ENCODE measurements at places on chromosomes 7 and 10.

DNA sequence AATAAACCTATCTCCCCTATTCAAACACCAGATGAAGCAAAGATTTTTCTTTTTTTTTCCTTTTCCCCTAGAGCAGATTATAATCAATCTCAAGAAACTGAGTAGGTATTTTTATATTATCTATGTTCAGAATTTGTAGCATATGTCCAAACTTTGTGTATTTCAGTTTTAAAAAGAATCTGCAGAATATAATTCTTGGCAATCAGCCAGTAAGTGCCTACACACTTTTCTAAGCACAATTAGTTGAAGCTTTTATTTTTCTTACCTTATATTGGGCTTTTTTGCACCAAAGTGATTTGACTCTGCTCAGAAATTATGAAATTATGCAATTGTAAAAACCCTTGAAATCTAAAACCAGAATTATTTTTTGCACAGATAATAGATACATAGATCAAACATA is 315.8 kb upstream of the PHF14 start:
- no peak for DNase-seq

DNA sequence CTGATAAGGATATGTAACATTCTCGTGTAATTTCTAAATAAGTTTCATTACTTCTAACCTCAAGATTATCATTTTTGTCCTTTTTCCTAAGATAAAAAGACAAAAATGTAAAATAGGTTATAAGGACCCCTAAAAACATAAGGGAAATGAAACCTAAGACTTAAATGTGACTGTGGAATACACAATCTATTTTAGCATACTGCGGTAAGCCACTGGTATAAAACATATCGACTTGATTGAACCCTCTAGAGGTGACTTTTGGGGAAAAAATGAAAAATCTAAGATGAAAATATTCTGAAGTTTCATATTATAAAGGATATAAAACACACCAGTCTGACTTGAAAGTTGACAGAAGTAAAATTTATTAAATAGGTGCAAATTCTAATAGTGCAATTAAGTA is 1.9 kb downstream of the NAMPT start:
- DNase-seq: no peak

DNA sequence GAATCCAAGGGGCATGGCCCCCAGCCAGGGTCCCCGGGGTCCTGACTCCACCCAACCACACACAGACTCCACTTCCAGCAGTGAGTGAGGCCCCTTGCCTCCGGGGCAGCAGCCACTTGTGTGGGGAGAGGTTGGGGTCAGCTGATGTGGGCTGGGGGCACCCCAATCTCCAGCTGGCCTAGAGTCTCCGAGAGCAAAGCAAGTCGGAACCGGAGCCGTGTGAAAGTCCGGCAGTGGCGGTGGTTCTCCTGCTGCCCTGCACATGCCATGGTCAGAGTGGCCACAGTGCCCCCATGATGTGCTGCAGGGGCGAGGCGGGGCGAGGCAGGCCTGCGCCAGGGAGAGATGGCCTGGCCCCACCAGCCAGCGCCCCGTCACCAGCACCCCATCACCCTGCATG is 74.6 kb downstream of the PDGFA start:
- no peak for DNase-seq

GRCh38 chr10:75512203-75512933 is 80.9 kb downstream of the LRMDA start:
- DNase-seq: no peak

DNA sequence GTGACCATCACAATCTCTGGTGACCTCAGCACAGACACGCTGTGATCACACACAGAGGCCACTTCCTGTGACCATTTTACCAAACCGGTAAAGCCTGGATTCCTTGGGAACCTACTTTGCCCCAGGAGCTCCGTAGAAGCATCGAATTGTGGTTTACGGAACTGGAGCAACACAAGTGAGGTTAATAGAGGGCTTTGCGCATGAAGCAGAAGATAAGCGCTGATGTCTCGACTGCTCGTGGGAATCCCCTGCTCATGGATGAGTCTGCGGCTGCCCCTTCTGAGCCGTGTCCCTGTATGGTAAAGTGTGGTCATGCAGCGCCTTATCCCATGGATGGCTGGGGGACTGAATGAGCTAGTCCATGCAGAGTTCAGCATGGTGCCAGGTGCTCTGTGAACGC is 53.6 kb downstream of the VIPR2 start:
- DNase-seq: peak; percentile 64

DNA sequence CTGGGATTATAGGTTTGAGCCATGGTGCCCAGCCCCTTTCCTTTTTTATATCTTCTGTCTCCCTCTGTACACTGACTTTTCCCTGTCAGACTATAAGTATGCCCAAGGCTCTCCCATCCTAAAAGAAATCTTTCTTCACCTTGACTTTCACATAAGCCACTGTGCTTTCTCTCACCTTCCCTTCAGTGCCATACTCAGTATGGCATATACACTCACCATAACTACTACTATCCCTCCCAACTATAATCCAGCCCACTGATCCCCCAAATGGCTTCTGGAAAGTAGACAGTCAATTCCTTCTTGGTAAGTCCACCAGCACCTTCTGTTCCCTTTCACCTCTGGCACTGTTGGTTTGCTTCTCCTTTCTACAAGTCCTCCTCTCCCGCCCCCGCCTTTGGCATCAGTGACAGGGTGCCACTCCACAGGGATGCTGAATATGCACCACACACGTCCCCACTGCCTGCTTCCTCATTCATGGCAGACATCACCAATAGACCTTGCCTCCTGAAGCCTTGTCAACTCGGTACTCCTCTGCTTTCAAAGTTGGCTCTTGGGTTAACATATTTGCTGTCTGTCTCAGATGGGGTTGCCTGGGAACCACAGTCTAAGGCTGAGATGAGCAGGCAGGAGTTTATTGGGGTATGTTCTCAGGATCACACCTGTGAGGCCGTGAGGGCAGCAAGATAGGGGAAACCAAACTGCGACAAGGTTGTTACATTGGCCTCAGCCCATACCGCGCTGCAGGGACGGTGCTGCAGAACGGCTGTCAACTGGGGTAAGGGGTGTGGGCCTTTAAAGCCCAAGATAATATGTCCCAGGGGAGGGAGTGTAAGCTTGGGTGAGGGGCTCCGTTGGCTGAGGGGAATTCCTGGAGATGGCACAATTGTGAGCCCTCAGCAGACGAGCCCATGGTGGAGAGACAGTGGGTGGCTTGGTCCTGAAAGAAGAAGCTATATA is 7.2 kb upstream of the PSAP start:
- DNase-seq: no peak

- DNase-seq: no peak
Measured at GRCh38 chr7:13933091-13933490, 56.4 kb downstream of the ETV1 start.

GRCh38 chr7:55969391-55969790 is 5.0 kb downstream of the NIPSNAP2 start:
- no peak for DNase-seq

DNA sequence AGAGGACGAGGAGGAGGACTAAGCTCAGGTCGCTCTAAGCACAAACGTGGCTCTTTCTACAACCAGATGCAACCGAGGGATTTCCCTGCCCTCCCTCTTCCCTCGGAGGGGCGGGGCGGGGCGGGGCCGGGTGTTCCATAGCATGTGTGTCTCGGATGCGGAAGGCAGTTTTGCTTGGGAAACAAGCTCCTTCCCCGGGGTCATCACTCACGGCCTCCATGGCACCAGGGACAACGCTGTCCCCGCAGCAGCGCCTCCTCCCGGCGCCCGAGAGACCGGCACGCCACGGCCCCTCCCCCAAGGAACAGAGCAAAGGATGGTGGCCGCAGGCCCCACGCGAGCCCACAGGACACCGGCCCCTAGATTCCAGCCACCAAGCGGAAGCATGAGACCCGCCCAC is 110.5 kb downstream of the PAXIP1 start:
- no peak for DNase-seq

GRCh38 chr10:89064748-89065147 is 74.2 kb downstream of the FAS start:
- no peak for DNase-seq

GRCh38 chr7:66642932-66643331 is 14.3 kb downstream of the KCTD7 start:
- DNase-seq: no peak

DNA sequence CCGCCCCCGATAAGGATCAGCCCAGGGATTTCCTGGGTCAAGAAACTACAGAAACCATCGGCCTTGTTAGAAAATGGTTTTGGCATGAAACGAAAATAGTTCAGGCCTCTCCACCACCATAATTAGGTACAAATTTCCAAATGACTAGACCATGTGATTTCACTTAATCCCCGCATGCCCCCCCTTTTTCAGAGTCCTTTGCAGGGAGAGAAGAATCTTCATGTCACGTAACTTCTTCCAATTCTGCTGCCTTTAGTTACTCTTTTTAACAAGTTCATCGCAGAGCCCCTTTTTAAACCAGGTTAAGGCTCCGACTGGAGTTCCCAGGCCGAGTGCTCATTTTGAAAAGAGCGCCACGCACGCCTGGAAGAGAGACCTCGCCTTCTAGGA is 3.4 kb downstream of the PDGFA start:
- no peak for DNase-seq

GRCh38 chr7:99623702-99624447 is 7.1 kb downstream of the ZSCAN25 start:
- peak; percentile 66 for DNase-seq

- no peak for DNase-seq
Measured at GRCh38 chr7:29413626-29414136, 150.0 kb upstream of the PRR15 start.

DNA sequence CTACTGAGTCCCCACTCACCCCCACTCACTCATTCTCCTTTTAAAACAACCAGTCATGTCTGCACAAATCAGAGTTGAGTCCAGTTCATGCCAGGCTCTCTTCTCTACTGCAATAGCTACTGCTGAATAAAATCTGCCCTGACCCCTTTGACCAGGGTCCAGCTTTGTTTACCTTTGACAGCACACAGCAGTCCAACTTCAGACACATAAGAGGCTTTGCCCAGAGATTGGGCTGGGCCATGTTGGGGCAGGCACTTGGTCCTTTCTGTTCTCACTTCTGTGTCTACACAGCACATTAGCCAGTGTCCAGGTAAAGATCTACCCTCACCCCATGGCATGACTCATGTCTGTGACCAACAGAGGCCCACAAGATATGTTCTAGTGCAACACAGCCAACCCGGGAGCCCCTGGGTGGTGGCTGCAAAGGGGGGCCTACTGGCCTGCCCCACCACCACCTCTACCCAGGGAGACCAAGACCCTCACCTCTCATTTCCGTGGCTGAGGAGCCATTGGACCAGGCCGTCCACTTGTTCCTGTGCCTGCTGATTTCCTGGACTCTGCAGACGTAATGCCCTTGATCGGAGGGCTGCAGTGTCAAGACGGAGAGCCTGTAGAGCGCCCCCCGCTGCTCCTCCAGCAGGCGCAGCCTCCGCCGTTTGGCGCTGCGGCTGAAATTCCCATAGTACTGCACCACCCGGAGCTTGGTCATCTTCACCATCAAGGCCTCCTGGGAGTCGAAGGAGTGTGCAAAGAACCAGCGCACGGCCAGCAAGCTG is 8.0 kb downstream of the VSTM4 start:
- DNase-seq: no peak

DNA sequence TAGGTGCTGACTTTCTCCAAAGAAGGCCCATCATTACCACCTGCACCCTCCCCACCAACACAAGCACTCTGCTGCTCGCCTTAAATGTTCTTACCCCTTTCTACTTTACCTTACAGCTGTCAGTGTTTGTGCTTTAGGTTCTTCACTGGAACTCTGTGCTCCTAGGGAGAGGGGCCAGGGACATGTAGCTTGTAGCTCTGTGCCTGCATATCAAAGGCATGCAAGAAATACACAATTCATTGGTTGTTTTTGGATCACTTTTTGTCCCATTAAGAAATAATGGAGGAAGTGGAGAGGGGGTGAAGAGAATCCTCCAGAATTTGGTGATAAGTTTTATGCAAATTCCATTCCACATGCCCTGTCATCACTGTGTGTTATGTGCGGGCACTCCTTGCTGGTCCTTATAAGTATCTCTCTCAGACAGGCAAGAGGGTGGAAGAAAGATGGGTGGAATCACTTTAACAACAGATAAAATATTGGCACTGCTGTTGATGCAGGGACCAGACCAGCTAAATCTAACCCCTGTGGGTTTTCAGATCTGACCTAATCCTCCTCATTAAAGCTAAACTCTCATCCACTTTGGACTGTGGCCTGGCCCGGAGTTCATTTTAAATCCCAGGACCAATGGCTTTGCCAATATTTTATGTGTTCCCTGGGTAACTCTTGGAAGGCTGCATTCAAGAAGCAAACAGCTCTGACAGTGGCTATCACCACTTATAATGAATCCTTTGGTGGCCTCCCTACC is 375.8 kb upstream of the NFE2L3 start:
- peak; percentile 25 for DNase-seq

GRCh38 chr10:11610826-11611247 is 613 bp downstream of the USP6NL start:
- DNase-seq: no peak

- no peak for DNase-seq
Measured at GRCh38 chr10:131760416-131761166, 140.2 kb upstream of the PPP2R2D start.

GRCh38 chr7:142153400-142153799 is 41.9 kb downstream of the MGAM2 start:
- no peak for DNase-seq

- no peak for DNase-seq
Measured at GRCh38 chr10:91740353-91740924, 57.8 kb upstream of the TNKS2 start.

DNA sequence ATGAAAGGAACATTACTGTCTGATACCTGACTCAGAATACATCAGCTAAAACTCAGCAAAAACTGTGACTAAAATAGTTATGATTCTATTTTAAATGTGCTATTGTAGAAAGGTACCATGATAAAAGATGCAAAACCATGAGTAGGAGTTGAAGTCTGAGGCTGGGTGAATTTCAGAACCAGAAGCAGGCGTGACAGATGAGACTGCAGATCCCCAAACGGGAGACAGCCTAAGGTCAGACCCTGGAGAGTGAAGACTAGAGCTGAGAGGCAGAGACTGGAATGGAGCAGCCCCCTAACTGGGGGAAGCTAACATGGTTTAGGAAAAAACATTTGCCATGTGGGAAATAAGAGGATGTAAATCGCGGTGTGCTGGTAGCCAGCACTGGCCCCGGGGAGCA is 275.8 kb downstream of the POM121L12 start:
- DNase-seq: no peak

DNA sequence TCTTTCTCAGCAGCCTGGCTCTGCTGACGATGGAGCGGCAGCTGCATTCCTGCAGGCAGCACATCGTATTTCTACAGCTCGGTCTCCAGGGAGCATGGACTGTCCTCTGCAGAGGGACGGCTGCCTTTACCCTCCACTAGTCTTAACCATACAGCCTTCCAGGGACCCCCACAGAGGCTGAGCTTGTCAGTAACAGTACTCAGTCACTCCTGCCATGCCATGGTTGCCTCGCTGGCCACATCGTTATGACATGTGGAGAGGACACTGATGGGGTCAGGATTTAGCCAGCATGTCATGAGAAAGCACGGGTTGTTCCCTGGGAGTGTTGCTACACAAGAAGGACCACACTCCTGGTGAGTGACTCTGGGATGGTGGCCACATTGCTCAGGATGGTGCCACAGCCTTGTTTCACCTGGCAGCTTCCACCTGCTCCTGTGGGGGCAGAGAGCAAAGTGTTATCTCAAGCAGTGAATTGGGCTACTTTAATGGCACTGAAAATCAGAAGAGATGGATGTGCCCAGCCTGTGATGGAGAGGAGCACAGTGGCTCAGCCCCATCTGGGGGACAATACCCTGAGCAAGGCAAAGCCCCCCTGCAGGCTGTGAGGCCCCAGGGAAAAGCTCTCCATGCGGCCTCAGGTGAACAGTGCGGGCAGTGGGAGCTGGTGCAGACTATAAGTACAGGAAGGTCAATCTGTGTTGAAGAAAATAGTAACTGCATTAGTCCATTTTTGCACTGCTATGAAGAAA is 443.9 kb downstream of the TCERG1L start:
- peak; percentile 76 for DNase-seq

- no peak for DNase-seq
Measured at GRCh38 chr10:52571516-52572182, 200.9 kb downstream of the MBL2 start.

GRCh38 chr10:126910798-126911197 is 5.6 kb downstream of the DOCK1 start:
- DNase-seq: no peak

All from osteocyte (in vitro differentiated cells).